Kidney (tissue), 22 donors: ENCODE measurements at places on chromosomes 1 and 21. TPM values are rescaled to one million over a fixed set of nuclear protein-coding genes. Genes with fewer than 3 reads are reported as not detected.

DNA sequence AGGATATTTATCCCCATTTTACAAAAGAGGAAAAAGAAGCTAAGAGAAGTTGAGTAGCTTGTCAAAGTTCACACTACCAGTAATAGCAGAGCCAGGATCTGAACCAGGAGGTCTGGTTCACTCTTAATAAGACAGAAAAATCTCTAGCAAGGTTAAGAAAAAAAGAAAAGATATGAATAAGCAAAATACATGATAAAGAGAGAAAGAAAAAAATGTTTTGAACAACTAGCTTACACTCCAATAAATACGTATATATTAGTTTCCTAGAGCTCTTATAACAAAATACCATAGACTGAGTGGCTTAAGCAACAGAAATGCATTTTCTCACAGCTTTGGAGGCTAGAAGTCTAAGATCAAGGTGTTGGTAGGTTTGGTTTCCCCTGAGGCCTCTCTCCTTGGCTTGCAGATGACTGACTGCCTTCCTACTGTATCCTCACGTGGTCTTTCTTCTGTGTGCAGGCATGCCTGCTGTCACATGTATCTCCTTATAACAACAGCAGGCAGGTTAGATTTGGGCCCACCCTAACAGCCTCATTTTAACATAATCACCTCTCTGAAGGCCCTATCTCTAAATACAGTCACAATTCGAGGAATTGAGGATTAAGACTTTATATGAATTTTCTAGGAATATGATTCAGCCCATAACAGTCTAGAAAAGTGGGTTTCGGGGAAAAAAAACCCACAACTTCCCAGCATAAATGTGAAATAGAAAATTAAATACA is 60.4 kb downstream of the LEPR start:
- no peak for DNase-seq

DNA sequence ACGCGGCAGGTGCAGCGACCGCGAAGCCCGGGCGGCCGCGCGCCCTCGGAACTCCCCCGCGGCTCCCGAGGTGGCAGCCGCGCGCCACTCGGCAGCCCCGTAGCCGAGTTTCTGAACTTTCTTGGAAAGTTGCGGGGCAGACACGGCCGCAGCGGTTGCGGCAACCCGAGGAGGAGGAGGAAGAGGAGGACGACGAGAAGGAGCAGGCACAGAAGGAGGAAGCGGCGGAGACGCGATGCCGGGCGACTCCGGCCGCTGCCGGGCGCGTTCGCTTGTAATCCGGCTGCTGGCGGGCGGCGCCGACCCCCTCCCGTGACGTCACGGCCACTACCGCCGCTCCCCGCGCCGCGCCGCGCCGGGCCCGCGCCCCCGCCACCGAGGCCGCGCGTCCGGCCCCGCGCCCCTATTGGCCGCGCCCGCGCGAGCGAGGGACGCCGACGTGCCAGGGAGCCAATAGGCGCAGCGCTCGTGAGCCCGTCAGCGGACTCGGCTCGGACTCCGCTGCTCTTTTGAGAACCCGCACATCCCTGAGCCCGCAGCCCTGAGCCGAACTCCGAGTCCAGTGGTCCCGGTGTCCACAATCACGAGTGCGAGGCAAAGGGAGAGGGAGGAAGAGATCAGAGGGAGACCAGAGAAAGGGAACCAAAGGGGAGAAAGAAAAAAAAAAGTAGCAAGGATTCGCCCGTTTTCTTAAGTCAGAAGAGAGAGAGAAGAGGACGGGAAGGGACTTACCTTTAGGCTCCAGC is 736 bp upstream of the BARHL2 start:
- no peak for DNase-seq

GRCh38 chr1:15911141-15911540 is 63.6 kb downstream of the SPEN start:
- no peak for DNase-seq

DNA sequence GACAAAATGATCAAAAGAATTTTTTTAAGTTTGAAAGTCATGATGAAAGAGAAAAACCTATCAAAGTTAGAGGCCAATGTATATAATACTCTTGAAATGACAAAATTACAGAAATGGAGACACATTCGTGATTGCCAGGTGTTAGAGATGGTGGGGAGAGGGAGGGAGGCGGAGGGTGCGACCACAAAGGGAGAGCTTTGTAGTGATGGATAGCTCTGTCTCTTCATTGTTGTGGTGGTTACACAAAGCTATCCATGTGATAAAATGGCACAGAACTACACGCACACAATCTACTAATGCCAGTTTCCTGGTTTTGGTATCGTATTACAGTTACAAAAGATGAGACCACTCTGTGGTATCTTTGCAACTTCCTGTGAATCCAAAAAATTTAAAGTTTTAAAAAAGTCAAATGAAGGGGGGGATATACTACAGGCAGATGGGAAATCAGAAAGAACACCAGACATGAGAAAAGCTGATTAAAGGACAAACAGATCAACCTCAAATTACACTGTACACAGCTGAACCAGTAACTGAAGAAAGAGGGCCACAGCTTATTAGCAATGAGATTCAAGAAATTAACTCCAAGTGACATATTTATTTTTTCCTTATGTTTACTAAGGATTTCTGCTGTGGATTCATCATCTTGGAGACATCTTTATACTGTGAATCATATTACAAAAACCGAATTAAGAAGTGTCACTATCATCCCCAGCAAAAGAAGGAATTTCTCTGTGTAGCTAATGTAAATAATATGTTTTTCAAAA is 199.1 kb downstream of the SLC45A1 start:
- no peak for DNase-seq

DNA sequence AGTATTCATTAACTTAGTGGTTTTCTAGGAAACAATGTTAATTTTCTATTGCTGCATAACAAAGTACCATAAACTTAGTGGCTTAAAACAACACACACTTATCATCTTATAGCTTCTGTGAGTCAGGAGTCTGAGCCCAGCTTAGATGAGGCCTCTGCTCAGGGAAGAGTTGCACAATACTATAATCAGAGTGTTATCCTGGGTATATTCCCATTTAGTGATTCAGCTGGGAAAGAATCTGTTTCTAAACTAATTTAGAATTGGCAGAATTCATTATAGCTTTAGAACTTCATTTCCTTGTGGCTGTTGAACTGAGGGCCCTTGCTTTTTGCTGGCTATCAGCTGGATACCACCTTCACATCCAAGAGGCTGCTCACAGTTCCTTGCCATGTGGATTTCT is 515.5 kb downstream of the BRINP3 start:
- DNase-seq = no peak

Gene KMO
- total RNA-seq = 2.3 TPM

Gene BGLAP
- 1.8 TPM for total RNA-seq

Gene TBX15
- total RNA-seq = 0.82 TPM

Gene SZRD1
- 127 TPM for total RNA-seq

Gene LIPI
- total RNA-seq = not detected
